ENCODE measurements at places on chromosomes 1 and 21.

GRCh38 chr1:25616987-25617624, 515 bp downstream of the MAN1C1 start:
- DNase-seq = no peak

- no peak for DNase-seq
Observed at GRCh38 chr1:205379056-205379455, 22.3 kb upstream of the KLHDC8A start.

DNA sequence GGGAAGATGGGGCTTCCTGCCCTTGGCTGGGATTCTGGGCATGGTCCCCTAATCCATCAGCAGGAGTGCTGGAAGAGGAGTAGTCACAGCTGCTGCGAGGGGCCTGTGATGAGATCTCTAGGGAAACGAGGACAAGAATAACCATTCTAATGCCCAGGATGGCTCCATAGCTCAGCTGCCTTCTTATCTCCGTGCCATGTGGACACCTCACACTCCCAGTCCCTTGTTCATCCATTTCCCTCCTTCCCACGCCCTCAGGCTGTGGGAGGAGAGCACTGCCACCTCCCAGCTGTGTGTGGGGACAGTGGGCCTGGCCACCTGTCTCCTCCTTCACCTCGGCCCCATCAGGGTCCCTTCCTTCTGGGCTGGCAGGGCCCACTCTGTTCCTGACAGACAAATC, 16.1 kb upstream of the ETV3 start:
- no peak for DNase-seq

GRCh38 chr1:24071941-24072340, 40.0 kb downstream of the MYOM3 start:
- no peak for DNase-seq

DNA sequence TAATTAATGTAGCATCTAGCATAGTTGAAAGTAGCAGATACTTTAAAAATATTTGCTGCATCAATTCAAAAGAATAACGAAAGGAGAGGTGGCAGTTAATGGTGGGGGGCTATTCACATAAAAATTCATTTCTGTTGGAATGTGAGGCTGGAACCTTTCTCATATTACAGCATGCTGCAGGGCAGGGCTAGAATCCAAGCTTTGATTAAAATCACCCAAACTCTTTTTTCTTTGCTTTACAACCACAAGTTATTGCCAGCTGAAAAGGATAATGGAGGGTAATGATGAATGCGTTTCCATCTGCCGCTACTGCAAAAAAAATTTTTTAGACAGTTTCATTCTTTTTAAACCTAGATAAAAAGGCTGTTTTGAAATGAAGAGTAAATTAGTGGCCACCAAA, 9.8 kb downstream of the DISP1 start:
- DNase-seq = no peak

DNA sequence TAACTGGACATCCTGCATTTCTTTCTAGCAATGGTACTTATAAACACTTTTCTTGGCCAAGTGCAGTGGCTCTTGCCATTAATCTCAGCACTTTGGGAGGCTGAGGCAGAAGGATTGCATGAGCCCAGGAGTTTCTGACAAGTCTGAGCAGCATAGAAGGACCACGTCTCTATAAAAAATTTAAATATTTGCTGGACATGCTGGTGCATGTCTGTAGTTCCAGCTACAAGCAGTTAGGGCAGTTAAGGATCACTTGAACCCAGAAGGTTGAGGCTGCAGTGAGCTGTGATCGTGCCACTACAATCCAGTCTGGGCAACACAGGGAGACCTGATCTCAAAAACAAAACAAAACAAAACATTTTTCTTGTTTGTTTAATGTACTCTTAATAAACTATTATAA, 434.0 kb downstream of the PLA2G4A start:
- DNase-seq = no peak

DNA sequence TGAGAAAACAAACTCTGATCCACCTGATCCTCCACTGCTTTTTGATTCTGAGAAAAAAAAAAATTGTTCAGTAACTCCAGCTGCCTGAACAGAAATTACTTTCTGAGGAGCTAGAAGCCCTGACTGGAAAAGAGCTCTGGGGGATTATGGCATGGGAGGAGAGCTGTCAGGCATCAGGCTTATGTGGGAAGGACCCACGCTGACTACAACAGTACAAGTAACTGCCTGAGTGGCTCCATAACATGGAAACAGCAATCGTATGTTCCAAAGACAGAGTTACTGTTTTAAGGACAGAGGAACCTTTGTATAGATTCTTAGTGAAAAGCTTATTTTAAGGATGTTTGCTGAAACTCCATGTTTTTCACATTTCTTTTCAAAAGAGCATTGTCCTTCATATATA, 1.2 kb upstream of the ANGPTL7 start:
- DNase-seq = no peak

DNA sequence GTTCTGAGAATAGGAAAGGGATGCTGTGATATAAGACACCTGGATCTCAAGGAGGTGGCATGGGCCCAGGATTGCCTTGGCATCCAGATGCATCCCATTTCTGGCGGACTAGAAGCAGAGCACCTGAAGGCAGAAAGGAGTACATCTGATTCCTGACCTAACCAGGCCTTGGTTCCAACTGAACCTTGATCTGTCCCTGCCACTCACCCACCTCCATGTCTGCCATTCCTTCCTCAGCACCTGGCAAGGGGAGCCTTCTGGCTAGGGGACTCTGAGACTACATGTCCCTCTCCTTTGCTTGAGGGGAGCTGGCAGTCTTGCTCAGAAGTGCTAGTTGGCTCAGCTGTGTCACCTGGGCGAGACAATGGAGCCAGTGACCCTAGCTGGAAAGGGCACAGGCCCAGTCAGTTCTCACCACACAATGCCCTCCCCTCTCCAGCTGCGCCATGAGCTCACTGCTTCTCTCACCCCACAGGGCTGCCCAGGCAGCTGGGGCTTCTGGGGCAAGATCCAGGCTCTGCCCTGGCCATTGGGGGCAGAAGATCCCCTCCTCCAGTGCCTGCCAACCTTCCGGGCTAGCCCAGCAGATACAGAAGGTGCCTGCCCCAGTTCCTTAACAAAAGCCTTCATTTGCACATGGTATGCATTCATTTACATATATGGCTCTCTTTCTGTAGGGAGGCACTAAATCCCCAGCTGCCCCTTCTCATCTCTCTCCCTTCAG, 2.9 kb downstream of the IGSF8 start:
- DNase-seq = no peak

GRCh38 chr1:162131400-162132321, 62.2 kb downstream of the NOS1AP start:
- DNase-seq = no peak

DNA sequence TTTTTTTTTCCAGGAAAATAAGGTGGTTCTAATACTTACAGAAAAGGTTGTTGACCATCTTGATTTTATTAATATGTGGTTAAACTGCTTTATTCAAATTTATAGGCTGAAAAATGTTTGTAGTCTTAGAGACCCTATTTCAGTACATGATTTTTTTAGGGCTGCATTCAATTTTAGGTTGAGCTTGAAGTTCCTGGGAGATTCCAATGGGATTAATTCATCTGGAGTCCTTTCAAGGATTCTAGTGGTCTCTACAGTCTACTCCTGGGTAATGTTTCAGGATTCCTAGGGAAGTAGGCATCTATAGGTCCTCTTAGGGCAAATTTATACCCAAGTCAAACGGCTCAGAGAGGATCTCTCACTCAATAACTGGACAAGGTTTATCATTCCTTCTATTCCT, 126.7 kb downstream of the HMCN1 start:
- DNase-seq = no peak
